Gastroesophageal sphincter (tissue), 4 donors: ENCODE measurements at places on chromosomes 7 and 10. TPM values are rescaled to one million over a fixed set of nuclear protein-coding genes. Genes with fewer than 3 reads are reported as not detected.

Gene NODAL
- not detected for total RNA-seq

Gene NUTM2E
- total RNA-seq, result not detected

Gene GARIN1A
- total RNA-seq, result 1.4 TPM

Gene TMEM139
- total RNA-seq, result 0.49 TPM

Gene TSPAN15
- 57.8 TPM for total RNA-seq

Gene DOCK1
- total RNA-seq, result 59.0 TPM

Gene ANXA11
- total RNA-seq, result 117 TPM

Gene ANKRD1
- not detected for total RNA-seq

Gene ADAM8
- 2.0 TPM for total RNA-seq

Gene EIF5AL1
- total RNA-seq, result 0.35 TPM

Gene TRIM73
- total RNA-seq, result not detected

Gene ACSM6
- total RNA-seq, result not detected

Gene KNDC1
- 0.62 TPM for total RNA-seq

Gene IQCE
- 9.7 TPM for total RNA-seq

Gene MMS19
- total RNA-seq, result 75.8 TPM

Gene ANKRD2
- 0.54 TPM for total RNA-seq

Gene C10orf62
- total RNA-seq, result not detected

Gene PRLHR
- 0.13 TPM for total RNA-seq

Gene RSPH10B2
- total RNA-seq, result not detected

Gene FFAR4
- total RNA-seq, result not detected

Gene BZW2
- 76.2 TPM for total RNA-seq

Gene TRIM50
- total RNA-seq, result 0.27 TPM
